ENCODE measurements at places on chromosomes 3 and 15.

- peak; percentile 19 for DNase-seq
Observed at GRCh38 chr3:4986175-4986781, 7.0 kb downstream of the BHLHE40 start.

DNA sequence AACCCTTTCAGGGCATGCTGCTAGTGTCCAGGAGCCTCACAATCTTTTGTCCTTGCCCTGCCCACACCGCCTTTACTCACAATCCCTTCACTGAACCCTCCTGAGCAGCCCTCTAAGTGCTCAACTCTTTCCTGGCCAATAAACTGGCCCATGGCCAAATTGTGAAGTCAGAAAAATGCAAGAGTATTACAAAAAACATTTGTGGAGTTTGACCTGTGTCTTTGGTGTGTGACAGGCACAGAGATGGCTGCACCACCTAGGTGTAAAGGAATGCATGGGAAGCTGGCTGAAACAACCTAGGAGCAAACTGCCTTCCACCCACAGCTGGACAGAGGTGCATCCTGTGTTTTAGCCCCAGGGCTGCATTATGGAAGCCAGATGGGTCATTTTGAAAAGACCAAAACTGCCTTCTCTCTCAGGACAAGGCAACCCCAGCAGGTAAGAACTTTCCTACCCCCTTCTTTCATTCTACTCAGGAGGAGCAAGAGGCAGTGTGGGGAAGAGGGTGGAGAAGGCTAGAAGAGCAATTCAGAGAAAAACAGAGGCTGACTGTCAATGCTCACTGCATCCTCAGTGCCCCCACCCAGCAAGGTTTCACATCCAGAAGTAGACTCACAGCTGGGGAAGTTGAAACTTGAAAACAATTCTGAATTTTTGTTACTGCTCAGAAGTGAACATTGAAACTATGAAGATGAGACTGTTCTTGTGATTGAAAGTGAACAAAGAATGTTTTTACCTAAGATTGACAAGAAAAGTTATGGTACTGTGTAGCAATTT is 78.6 kb downstream of the TRIM42 start:
- DNase-seq = no peak

- DNase-seq = no peak
Observed at GRCh38 chr3:70890020-70890394, 577.6 kb upstream of the MDFIC2 start.

- DNase-seq = no peak
Observed at GRCh38 chr3:170476291-170476690, 57.6 kb downstream of the CLDN11 start.

DNA sequence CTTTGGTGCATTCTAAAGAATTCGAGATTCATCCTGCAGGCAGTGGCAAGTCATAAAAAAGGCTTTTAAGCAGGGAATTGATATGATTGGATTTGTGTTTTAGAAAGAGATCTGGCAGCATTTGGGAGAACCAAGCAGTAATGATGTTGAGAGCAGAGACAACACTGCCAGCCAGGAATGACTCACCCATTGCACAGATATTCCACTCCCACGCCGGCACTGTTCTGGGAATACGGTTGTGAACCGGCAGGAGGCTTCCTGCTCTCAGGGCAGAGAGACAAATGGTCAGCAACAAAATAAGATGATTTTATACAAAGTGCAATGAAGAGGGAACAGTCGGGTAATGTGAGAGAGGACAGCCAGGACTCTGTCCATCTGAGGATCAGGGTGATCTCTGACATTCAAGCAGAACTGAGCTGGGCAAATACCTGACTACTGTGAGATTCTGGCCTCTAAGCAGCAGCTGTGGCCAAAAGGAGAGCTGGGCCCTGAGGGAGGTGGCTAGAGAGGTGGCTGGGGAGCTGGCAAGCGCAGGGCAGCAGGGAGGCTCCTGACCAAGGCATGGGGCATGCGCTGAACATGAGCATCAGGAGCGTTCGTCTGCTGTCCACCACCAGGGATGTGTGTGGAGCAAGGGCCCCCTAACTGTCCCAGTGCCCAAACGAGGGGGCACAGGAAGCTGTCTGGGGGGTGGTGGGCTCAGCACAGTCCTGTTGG is 56.1 kb upstream of the PLXNA1 start:
- no peak for DNase-seq

- DNase-seq = no peak
Observed at GRCh38 chr3:88984256-88984655, 123.2 kb upstream of the EPHA3 start.

GRCh38 chr3:17473761-17474160 is 268.7 kb downstream of the TBC1D5 start:
- DNase-seq = peak; percentile 21

- DNase-seq = peak; percentile 17
Observed at GRCh38 chr3:122427857-122428471, 12.1 kb upstream of the WDR5B start.

GRCh38 chr3:22475665-22476240 is 724.7 kb upstream of the ZNF385D start:
- no peak for DNase-seq

GRCh38 chr3:109023656-109024254 is 70.1 kb upstream of the GUCA1C start:
- DNase-seq = peak; percentile 56

DNA sequence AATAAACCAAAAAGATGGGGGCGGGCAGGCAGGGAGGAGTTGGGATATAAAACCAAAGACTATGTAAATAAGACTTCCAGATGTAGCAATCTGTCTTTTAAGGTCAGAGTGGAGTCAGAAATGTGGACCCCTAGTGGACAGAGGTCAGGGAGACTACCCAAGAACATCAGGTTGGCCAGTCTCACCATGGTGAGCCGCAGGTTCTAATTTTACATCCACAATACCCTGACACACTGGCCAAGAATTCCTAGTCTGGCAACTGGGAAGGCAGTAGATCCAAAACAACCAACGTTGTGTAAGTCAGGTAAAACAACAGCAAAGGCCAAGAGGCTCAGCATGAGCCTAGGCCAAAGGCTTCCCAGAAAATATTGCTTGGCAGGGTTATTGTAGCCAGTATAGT is 203.4 kb downstream of the FOXP1 start:
- DNase-seq = no peak

GRCh38 chr3:147425388-147425850 is 16.3 kb downstream of the ZIC1 start:
- no peak for DNase-seq

DNA sequence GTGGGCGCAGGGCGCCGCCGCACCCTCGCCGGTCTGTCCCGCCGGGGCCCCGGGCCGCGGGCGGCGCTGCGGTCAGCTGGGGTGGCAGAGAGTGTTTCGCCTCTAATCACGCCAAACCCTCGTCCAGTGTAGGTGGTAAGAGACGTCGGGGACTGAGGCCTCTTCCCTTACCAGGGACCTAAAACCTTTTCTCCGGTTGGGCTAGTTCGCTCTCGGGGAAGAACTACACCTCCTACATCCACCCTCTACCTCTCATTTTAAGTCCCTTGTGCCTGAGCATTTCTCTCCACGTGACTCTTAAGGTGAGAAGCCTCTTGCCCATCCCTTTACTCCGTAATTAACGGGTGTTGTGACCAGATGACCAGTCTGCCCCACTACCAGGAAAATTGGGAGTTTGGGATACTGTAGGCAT is 520 bp downstream of the TMEM42 start:
- DNase-seq = peak; percentile 44

DNA sequence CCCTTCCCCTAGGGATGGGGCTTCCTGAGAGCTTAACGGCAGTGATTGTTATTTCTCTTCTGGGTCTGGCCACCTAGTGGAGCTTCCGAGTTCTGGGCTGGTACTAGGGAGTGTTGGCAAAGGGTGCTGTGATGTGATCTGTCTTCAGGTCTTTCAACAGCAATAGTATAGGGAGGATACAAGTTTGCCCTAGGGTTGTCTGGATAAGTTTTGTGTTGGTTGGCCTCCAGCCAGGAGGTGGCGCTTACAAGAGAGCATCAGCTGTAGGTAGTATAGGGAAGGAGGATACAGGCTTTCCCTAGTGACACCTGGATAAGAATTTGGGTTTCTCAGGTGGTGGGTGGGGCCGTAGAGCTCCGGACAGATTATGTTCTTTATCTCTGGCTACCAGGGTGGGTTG is 19.2 kb upstream of the CPOX start:
- DNase-seq = peak; percentile 45

- no peak for DNase-seq
Observed at GRCh38 chr15:26983822-26984221, 12.8 kb downstream of the GABRG3 start.

- no peak for DNase-seq
Observed at GRCh38 chr3:120448756-120449155, 2.0 kb downstream of the FSTL1 start.

- DNase-seq = peak; percentile 65
Observed at GRCh38 chr15:28989239-28989830, 103.6 kb downstream of the APBA2 start.

DNA sequence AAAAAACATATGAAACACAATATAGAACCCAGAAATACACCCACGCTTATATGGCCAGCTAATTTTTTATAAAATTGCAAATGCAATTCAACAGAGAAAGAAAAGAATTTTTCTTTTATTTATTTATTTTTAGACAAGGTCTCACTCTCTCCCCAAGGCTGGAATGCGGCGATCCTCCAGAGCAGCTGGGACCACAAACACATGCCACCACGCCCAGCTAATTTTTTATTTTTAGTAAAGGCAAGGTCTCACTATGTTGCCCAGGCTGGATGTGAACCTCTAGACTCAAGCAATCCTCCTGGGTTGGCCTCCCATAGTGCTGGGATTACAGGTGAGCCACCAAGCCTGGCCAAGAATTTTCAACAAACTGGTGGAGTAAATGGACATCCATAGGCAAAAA is 117.9 kb downstream of the SCAPER start:
- no peak for DNase-seq

DNA sequence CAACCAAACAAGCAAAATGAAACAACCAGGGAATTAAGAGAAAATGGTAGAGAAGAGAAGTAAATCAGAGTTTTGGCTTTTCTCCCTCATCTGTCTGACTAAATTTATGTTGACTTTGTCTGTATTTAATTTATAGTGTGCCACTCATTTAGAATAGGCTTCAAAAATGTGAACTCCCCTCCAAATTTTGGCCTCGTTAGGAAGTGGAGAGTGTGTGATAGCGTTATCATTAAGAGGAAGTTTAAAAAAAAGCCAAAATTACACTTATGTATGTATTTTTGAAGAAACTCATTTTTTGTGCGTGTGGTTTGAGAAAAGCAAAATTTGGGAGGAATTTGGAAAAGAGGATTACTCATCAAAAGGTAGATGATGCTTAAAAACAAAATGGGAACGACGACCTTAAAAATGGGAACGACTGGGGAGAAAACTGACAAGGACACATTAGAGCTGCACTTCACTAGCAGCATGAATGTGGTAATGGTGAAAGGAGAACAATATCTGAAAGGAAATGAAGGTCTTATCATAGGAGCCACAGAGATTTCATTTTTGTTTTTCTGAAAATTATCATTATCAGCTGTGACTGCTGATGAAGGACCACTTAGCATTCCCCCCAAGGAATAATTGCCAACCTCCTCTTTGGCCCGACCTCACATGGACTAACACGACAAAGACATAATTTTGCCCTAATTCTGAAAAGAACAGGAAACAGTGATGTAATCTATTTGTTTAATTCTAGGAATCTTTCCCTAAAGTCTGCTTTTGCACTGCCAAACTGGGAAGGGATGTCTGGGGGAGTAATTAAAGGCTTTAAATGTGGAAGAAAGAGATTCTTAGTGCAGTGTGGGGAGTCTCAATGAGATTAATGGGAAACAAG is 163.2 kb upstream of the P2RY1 start:
- DNase-seq = no peak

DNA sequence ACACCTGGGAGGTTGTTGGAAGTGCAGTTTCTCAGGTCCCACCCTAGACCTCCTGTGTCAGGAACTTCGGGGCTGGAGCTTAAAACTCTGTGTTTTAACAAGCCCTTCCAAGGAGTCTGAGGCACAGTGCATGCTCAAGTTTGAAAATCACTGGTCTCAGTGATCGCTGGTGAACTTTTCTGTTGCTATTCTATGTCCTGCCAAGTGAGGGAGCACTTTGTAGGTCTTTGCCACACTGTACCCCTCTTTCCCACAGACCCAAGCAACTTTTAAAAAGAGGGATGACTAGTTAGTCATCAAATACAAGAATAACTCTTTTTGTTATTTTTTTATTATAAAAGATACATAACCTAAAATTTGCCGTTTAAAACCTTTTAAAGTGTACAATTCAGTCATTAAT is 133.7 kb downstream of the AGBL1 start:
- no peak for DNase-seq

DNA sequence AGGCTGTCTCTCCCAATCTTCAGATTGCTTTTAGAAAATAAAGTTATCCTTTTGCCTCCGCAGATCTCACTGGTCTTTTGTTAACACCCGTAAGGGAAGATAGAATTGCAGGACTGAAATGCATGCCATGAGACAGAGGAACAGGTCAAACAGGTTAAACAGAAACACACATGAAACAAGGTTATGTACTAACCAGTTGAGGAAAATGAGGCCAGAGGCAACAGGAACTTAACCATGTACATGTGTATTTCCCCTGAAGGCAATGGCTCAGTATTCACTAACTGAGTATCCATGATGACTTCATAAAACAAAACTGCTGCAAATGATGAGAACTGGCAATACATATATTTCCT is 169.1 kb upstream of the NSMCE3 start:
- no peak for DNase-seq

DNA sequence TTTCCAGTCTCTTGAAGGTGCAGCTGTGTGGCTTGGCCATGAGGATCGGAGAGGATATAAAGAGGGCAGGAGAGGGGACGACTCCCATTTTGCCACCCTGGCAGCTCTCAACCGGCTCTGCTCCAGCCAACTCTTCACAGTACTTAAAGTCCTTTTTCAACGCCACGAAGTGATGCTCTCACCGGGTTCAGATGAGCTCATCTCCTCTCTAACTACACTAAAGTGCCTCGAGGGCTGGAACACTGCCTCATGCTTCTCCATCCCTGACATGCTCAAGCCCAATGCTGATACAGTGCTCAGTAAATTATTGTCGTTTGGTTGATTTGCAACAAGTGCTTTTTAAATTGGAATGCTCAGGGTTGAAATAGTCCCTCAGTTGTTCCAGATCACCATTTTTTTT is 97.8 kb downstream of the GTPBP8 start:
- no peak for DNase-seq

GRCh38 chr3:134959516-134959915 is 164.5 kb downstream of the EPHB1 start:
- DNase-seq = no peak

- no peak for DNase-seq
Observed at GRCh38 chr3:13268961-13269441, 151.1 kb downstream of the NUP210 start.

GRCh38 chr3:31355807-31356206 is 176.9 kb upstream of the STT3B start:
- DNase-seq = no peak

DNA sequence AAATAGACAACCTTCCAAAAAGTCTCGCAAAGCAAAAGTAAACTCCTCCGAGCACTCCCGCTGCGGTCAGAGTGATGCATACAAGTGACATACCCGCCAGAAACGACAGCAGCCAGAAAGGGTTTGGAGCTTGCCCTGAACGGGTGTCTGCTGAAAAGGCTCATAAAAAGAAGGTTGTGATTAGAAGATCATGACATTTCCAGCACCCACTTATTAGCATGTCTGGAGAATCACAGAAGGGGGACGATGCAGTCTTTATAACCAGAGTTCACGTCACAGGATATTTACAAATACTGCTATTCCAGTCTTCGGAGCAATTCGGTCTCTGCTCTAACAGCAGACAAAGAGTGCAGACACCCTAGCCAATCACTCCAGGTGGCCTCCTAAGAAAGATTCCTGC is 59.1 kb upstream of the FRMD4B start:
- DNase-seq = no peak
